ENCODE measurements at places on chromosomes 2 and 18.

DNA sequence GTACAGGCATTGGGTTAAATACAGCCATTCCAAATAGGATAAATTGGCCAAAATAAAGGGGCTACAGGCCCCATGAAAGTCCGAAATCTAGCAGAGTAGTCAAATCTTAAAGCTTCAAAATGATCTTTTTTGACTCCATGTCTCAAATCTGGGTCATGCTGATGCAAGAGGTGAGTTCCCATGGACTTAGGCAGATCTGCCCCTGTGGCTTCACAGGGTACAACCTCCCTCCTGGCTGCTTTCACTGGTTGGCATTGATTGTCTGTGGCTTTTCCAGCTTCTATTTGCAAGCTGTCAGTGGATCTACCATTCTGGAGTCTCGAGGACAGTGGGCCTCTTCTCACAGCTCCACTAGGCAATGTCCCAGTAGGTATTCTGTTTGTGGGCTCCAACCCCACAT, 56.1 kb downstream of the CCDC141 start:
- DNase-seq: no peak

DNA sequence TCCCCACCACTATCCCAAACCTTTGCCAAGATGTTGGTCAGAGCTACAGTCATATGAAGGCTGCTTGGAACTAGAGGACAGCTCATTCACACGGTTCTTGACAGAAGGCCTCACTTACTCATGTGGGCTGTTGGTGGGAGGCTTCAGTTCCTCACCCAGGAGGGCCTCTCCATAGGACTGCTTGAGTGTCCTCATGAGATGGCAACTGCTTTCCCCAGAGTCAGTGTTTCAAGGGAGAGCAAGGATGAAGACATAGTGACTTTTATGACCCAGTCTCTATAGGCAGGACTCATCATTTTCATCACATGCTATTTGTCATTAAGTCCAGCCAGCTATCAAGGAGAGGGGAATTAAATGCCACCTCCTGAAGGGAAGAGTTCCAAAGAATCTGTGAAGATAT, 33.4 kb upstream of the OLA1 start:
- no peak for DNase-seq

DNA sequence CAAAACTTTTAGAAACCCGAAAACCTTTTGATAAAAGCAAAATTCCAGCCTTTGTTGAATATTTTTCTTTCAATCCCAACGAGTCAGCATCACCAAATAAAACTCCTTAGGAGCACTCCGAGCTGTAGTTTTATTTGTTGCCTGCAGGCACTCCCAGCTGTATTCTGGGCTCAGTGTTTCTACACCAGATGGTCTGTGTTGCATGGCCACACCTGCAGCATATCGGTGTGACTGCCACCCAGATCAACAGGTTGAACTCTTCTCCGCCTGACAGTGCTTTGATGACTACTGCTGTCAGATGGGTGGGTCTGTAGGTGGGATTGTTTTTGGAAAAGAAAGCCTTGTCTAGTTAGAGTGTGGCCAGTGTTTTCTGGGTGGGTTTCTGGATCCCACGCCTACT, 32.7 kb downstream of the APCDD1 start:
- DNase-seq: peak; percentile 5

DNA sequence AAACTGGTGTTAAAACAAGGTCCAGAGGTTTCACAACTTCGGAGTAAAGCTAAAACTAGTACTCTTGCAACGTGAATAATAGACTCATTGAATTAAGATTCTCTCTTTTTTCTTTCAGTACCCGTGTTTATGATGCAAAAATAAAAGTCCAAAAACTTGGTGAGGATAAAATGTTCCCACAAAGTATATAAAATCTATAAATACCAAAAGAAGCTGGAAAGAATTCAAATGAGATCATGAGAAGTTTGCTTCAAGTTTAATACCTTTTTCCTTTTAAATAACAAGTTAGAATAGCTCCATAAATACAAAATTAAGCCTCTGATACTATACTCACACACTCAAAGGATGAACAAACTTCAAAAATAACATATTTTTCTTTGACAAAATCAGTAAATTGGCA, 34.0 kb downstream of the METTL4 start:
- DNase-seq: no peak

DNA sequence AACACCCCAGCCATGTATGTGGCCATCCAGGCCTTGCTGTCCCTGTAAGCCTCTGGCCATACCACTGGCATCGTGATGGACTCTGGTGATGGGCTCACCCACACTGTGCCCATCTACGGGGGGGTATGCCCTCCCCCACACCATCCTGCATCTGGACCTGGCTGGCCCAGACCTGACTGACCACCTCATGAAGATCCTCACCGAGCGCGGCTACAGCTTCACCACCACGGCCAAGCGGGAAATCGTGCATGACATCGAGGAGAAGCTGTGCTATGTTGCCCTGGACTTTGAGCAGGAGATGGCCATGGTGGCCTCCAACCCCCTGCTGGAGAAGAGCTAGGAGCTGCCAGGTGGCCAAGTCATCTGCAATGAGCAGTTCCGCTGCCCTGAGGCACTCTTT, 80.4 kb upstream of the ZCCHC2 start:
- DNase-seq: no peak

DNA sequence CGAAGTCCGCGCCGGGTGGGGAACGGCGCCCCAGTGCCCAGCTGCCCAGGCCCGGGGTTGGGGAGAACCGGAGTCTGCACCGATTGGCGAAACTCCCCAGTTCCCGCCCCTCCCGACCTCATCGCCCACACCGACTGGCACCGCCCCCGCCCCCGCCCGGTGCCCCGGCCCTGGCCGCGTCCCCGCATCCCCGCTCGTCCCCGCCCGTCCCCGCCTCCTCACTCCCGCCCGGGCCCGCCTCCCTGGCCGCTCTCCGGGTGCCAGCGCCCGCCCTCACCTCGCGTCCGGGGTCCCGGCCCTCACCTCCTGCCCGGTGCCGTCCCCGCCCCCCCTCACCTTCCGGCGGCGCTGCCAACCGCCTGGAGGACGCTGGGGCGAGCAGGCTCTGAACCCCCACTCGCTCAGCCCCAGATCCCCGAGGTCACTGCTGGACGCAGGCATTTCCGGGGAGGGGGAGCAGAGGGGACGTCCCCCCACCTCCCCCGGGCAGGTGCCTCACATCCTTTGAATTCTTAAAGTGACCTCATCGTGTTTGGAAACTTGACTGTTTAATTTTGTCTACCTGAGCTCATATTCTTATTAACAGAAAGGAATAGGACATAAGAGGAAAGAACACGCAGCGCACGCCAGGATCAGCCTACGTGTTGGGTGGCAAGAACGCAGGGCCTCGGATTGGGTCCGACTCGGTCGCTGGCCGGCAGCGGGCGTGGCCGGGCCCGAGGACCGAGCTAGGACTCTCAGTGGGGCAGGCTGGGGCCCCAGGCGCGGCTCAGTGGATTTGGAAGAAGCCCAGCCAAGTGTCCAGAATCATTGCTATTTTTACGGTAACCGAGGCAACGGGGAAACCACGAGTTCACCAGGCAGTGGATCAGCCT, at the start of gene FAM110C:
Gene FAM110C (minus strand): TSS at position 35 of the 875 bp plus-strand sequence. CDS start 120 bp downstream, outside the sequence.
- DNase-seq: no peak

GRCh38 chr18:68797871-68798270, at the start of gene CCDC102B:
CCDC102B (plus strand) TSS chr18:68798080; CDS start chr18:68836764, 38,684 bp downstream.
- no peak for DNase-seq

- peak; percentile 60 for DNase-seq
Observed at GRCh38 chr2:131093696-131094462, 619 bp upstream of the FAM168B start.

GRCh38 chr2:95296011-95296410, 1.1 kb upstream of the KCNIP3 start:
- peak; percentile 43 for DNase-seq

GRCh38 chr2:133569286-133569830, 1.1 kb upstream of the NCKAP5 start:
- DNase-seq: no peak

DNA sequence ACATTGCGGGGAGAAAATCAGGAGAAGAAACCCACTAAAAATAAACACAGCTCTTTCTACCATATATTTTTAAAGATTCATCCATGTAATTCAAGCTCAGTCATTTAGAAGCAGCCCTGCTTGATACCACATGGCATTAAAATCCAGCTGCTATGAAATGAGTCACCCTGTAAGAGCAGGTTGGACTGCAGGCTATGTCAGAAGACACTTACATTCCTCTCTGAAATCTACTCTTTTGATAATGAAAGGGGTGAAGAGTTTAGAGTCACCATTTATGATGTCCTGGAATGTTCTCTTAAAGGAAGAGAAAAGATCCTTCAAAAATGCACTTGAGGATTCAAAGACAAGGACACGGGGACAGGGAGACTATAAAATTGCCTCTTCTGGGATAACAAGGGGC, 100.6 kb upstream of the APCDD1 start:
- peak; percentile 38 for DNase-seq

DNA sequence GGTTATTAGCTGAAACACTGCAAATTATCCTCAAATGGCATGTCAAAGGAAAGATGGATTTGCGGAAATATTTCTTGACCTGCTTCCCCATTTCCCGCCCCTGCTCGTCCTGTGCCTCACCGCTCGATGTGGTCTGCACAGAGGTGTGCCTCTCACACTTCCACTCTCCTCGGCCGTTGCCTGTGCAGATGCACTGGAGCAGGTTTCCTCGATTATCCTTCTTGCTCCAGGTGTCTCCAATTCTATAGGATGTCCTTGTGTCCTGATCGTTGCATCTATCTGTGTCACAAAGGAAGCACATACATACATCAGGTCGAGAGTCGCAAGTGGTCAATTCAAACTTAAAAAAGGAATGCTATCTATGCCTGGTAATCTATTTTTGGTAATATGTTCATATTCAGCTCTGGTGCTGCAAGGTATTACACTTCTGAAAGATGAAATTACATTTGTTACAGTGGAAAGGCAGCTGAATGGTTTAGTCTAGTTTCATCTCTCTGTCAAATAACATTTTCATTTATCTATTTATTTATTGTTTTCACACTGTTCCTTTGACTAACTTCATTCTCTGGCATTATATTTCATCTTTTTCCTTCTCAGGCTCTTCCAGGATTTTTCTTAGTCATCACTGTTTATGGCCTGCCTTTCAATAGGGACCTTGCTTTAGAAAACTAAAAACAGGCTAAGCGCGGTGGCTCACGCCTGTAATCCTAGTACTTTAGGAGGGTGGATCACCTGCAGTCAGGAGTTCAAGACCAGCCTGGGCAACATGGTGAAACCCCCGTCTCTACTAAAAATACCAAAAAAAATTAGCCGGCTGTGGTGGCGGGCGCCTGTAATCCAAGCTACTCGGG, 7.6 kb downstream of the FN1 start:
- no peak for DNase-seq

GRCh38 chr2:152297715-152298114, 37.3 kb upstream of the FMNL2 start:
- no peak for DNase-seq

DNA sequence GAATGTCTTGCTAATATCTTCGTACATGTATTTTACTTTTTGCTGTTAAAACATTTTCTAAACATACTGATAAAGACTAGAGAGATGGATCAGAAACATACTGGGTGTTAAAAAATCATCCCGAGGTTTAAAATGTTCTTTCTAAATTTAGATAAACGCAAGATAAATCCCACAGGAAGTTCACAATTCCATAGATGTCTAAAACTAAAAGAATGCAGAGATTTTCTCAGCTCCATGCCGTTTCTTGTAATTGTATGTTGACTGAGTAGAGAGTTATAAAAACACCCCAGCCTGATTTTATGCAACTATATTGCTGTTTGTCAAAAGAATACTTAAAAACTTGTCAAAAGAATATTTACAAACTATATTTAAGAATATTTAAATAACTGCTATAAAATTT, 455.7 kb downstream of the ARHGAP15 start:
- no peak for DNase-seq

- DNase-seq: peak; percentile 62
Observed at GRCh38 chr2:215269397-215270117, 42.3 kb upstream of the ATIC start.

DNA sequence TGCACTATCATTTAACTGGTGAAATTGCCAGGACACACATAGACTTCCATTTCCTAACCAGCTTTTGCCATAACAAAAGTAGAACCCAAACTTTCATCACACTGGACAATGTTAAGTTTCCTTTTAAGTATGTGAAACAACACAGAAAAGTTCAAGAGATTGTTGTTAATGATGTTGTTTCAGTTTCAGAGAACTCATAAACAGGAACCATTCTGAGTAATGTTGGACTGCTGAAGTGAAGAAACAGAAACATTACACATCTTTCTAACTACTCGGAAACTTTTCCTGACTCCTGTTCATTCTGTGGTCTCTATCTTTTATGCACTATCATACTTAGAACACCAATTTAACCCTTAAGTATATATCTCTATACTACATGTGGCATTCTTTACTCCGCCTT, 179.2 kb downstream of the RIT2 start:
- DNase-seq: no peak

Measured in DMS 273 treated with DMSO at 0.1 percent for 48 hours (cell line).